NCI-H1105 treated with DMSO at 0.1 percent for 48 hours (cell line): ENCODE measurements at places on chromosomes 3 and 15.

DNA sequence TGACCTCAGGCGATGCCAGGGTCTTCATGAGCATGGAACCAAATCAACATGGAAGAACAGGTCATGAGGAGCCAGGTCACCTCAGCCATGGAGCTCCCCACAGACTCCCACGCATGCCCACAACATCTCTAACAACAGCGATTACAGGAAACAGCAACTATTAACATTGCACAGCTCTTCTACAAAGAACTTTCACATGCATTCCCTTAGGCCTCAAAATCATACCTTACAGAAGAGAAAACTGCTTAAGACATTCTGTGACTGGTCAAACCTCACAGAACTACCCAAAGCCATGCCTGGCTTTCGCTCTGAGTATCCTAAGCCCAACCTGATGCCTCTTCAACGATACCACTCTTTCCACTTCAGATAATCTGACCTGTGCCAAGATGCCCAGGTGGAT, 117.8 kb downstream of the OXNAD1 start:
- no peak for DNase-seq

GRCh38 chr3:14001136-14001535, 121.3 kb upstream of the WNT7A start:
- DNase-seq = no peak

- peak; percentile 23 for DNase-seq
These were observed 110.5 kb upstream of the SLC24A5 start for GRCh38 chr15:48010316-48010715.

- DNase-seq = no peak
These were observed 64.8 kb upstream of the SLCO2A1 start for GRCh38 chr3:134094491-134094890.

GRCh38 chr3:26731843-26732242, 109.3 kb downstream of the LRRC3B start:
- no peak for DNase-seq

- no peak for DNase-seq
These were observed 283.0 kb downstream of the UACA start for GRCh38 chr15:70480196-70480856.
